ENCODE measurements at places on chromosomes 7 and 10. TPM values are rescaled to one million over a fixed set of nuclear protein-coding genes. Genes with fewer than 3 reads are reported as not detected.

Gene ENO4
- not detected for total RNA-seq

Gene C10orf71
- not detected for total RNA-seq

Gene JCAD
- total RNA-seq: not detected

Gene COBL
- total RNA-seq: not detected

Gene TNS3
- total RNA-seq: not detected

Gene MYH16
- not detected for total RNA-seq
